ENCODE measurements at places on chromosomes 12 and 14.

GRCh38 chr12:49882851-49883464 is 20.7 kb downstream of the FAIM2 start:
- no peak for DNase-seq

- DNase-seq, result peak; percentile 27
These were observed 148.4 kb upstream of the SYT10 start for GRCh38 chr12:33587784-33588712.

DNA sequence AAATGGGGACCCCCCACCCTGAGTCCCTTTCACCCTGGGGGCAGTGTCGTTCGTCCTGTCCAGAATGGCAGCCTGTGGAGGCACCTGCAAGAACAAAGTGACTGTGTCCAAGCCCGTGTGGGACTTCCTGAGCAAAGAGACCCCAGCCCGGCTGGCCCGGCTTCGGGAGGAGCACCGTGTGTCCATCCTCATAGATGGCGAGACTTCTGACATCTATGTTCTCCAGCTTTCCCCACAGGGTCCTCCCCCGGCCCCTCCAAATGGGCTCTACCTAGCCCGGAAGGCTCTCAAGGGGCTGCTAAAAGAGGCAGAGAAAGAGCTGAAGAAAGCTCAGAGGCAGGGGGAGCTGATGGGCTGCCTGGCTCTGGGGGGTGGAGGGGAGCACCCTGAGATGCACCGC is 2.2 kb downstream of the DTX3 start:
- DNase-seq, result no peak

DNA sequence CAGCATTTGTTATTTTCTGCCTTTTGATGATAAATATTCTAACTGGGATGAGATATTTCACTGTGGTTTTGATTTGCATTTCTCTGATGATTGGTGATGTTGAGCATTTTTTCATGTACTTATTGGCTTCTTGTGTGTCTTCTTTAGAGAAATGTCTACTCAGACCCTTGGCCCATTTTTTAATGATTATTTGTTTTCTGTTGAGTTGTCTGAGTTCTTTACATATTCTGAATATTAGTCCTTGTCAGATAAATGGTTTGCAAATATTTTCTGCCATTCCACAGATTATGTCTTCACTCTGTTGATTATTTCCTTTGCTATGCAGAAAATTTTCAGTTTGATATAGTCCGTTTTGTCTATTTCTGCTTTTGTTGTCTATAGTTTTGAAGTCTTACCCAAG is 317.0 kb downstream of the CEP128 start:
- no peak for DNase-seq

GRCh38 chr12:93148412-93148811 is 219.3 kb upstream of the EEA1 start:
- no peak for DNase-seq

DNA sequence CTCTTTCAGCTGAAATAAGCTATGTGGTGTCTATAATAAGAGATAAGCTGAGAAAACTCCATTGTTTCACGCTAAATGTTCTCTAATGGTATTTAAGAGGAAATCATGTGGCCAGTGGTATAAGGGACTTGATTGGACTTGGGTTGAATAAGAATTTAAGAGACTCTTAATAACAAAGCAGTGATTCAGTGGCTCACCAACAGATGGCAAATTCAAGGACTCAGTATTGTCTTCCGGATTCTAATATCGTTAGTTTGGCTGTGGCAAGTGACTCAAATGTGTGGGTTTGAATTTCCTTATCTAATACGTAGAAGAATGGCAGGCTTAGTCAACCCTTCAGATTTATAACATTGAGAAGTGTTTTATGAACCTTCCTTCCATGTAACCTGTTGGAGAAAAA is 49.1 kb upstream of the KCNH3 start:
- DNase-seq, result no peak

- DNase-seq, result no peak
These were observed 6.6 kb downstream of the CFAP54 start for GRCh38 chr12:96495841-96496545.

- no peak for DNase-seq
These were observed 1.8 kb downstream of the COX6A1 start for GRCh38 chr12:120439646-120440247.

- no peak for DNase-seq
These were observed 648.1 kb downstream of the BCL11B start for GRCh38 chr14:98623788-98624415.

DNA sequence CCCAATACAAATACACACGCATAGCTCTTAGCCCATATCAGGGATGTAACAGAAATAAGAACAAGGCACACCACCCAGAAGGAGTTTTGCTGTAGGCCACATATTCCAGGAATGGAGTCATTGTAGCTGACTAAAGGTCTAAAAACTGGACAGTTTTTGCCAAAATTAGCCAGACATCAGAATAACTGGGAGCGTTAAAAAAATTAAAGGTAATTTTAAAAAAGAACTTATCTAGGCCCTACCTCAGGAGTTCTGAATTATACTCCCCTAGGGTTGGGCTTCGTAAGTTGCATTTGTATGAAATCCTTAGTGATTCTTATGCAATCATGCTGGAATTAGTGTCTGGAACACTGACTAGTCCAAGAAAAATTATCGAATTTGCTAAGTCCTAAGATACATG is 987.7 kb downstream of the GALC start:
- no peak for DNase-seq

DNA sequence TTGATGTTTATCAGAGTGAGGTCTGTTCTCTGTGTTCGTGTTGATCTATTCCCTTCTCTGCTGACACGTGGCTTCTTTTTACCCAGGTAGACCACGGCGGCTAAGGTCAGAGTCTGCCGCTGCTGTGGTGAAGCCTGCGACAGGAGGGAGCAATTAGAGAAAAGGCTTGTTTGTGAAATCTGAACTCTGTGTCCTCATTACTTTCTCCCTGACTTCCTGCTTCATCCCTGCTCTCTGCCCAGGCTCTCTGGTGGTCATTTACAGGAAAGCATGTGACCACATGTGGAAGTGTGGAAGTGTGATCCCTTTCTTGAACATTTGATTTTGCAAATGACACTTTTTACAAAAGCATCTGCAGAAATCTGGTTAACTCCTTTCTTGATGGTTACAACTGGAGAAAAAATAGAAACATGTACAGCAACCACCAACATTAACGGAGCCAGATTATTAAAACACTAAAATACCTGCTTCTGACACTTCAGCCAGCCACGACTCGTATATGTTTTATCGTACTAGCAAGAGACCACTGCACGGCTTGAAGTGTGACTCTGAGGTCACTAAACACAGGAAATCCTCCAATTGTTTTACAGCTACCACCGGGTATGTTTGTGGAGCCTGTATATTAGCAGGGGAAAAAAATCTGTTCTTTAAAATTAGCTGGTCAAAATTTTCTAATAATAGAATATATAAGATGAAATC is 388.6 kb upstream of the TMPO start:
- DNase-seq, result no peak

- no peak for DNase-seq
These were observed 94.0 kb upstream of the PLEKHA5 start for GRCh38 chr12:19035536-19035935.

- no peak for DNase-seq
These were observed 42.8 kb downstream of the RPGRIP1 start for GRCh38 chr14:21322716-21323115.

DNA sequence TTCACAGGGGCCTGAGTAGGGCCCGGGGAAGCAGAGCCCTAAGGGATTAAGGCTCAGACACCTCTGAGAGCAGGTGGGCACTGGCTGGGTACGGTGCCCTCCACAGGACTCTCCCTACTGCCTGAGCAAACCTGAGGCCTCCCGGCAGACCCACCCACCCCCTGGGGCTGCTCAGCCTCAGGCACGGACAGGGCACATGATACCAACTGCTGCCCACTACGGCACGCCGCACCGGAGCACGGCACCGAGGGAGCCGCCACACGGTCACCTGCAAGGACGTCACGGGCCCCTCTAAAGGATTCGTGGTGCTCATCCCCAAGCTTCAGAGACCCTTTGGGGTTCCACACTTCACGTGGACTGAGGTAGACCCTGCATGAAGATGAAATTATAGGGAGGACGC is 7.1 kb downstream of the LTBR start:
- DNase-seq, result no peak

DNA sequence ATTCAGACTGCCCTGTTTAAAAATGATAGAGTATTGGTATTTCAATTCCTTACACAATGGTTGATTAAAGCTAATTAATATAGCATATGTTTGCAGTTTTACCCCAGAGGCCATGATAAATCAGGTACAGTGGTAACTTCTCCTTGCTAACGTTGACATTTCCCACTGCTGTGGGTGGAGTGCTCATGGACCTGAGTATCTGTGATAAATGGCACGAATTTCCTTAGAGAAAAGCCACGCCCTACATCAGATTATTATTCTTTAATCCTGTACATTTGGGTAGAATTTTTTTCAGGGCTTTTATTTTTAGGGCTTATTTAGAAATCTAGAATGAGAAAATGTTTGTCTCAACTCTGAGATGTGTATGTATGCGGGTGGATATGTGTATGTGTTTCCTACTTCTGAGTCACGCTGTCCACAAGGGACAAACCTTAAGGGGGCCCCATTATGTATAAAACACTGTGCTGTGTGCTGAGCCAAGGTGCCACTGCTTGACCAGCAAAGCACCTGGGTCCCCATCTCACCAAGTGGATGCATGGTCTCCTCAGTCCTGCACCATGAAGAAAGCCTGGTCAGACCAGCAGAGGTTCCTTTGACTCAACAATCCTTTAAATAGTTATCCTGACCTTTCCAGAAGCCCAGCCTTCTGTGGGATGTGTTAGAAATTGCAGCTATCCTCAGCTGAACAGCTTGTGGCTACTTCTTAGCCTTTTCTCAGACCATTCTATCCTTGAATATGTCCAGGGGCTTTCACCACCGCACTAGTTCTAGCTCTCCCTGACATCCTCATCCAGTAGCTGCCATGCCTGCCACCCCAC is 57.9 kb upstream of the STK38L start:
- DNase-seq, result no peak

DNA sequence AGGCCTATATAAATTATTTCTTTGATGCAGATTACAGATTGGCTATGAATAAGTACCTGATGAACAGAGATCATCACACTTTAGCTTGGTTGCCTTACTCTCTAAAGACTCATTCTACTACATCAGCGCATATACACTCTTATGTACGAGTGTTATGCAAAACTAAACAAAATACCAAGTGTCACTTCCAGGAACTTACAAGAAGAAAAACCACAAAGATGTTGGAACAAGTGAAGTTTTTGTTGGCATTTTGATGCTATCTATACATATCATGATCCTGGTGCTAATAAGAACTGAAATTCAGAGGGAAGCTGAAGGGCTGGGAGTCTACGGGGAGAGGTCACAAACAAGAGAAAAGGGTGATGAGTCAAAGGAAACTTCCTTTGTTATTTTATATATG is 47.9 kb upstream of the CERS5 start:
- no peak for DNase-seq

GRCh38 chr12:56317675-56318074 is 1.9 kb upstream of the CNPY2 start:
- DNase-seq, result no peak

GRCh38 chr12:109432431-109432830 is 44.7 kb downstream of the KCTD10 start:
- DNase-seq, result no peak

- DNase-seq, result no peak
These were observed 53.8 kb upstream of the GSC start for GRCh38 chr14:94823556-94824341.

DNA sequence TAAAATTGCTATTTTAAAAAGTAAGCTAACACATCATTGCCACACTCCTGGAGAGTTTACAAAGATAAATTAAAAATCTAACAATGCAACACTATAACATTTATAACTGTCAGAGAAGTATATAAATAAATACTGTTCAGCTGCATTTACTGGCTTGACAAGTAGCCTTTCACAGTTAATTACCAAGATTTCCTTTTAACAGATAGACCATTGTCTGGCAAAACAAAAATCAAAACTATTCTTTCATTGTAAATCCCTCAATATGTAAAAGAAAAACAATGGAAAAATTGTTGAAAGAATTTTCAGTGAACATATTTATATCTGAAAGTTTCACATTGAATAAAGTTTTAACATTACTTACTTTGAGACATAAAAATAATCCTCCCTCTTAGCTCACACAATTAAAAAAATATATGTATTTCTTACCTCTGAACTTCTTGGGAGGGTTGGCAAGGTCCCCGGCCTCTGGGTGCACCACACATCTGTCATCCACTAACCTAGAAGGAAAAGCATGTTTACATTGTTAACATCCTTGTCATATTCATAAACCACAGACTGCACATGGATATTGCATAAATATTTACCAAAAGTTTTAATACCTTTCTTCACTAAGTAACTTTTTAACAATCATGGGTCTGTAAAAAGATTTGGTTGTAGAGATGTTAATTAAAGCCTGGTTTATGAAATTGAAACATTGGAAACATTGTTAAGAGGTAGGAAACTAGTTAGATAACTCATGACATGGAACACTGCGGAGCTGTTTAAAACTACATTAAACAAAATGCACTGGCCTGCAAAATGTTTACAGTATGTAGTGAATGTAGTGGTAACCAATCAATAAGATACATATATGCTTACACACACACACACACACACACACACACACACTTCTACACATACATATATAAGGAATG is 43.0 kb downstream of the ITPR2 start:
- DNase-seq, result no peak

GRCh38 chr12:51450806-51451205 is 26.2 kb downstream of the SLC4A8 start:
- no peak for DNase-seq

- DNase-seq, result no peak
These were observed 4.1 kb downstream of the TSPAN11 start for GRCh38 chr12:30930641-30931040.

DNA sequence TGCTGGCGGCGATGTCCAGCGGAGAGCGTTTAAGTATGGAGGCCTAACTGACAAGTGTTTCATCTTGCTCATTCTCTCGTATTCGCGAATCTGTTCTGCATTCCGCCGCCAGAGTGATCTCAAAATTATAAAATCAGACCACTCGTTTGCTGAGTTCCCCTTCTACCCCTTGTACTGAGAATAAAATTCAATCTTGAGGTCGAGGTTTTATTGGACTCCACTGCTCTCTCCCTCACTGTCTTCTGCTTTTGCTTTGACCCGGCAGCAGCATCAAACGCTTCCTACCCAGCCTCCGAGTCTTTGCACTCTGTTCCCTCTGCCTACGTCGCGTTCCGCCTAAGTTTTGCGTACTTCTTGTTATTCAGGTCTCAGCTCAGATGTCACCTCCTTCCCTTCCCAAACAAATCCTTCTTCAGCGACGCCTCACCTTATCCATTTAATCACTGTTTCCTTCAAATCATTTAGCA is 462 bp downstream of the KNTC1 start:
- no peak for DNase-seq

DNA sequence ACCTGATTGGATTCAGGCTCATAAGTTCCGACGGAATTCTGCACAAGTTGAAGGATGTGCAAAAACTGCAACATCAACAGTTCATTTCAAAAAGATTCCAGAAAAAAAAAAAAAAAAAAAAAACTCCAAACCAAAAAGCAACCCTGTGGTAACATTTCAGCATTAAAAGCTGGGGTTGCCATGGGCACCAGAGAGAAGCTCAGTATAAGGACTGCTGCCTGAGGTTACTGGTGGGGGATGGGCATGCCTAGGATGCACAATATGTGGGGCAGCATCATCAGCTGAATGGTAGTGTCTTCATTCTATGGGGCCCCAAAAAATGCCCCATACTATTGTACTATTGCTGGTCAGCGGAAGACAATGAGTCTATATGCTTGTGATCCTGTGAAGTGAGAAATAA is 44.7 kb downstream of the MBIP start:
- DNase-seq, result no peak
